ENCODE measurements at places on chromosomes 6 and 20. TPM values are rescaled to one million over a fixed set of nuclear protein-coding genes. Genes with fewer than 3 reads are reported as not detected.

AGER gene
- total RNA-seq, result 15.5 TPM

LHFPL5 gene
- total RNA-seq, result not detected

- DNase-seq, result no peak
Observed at GRCh38 chr20:33158637-33159385, 9.1 kb upstream of the BPIFA2 start.

DNA sequence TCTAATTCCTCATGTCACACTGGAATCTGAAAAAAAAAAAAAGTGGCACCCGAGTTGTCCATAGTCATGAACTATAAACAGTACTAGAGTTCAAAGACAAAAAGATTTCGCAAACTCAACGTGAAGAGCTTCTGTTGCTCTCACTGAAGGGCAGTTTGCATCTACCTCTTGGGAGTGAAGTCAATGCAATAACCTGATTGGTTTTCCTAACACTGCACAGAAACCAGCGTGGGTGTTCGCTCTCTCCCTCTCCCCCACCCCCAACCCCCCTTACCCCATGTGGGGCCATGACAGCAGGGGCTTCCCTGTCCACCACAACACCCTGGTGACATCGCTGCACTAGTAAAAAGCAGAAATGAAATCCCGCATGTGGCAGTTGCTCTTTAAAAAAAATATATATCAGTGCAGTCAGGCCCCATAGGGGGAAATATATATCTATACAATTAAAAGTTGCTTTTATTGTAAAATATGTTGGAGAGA lies 66.9 kb downstream of the GMPR start:
- DNase-seq, result peak; percentile 53

DNA sequence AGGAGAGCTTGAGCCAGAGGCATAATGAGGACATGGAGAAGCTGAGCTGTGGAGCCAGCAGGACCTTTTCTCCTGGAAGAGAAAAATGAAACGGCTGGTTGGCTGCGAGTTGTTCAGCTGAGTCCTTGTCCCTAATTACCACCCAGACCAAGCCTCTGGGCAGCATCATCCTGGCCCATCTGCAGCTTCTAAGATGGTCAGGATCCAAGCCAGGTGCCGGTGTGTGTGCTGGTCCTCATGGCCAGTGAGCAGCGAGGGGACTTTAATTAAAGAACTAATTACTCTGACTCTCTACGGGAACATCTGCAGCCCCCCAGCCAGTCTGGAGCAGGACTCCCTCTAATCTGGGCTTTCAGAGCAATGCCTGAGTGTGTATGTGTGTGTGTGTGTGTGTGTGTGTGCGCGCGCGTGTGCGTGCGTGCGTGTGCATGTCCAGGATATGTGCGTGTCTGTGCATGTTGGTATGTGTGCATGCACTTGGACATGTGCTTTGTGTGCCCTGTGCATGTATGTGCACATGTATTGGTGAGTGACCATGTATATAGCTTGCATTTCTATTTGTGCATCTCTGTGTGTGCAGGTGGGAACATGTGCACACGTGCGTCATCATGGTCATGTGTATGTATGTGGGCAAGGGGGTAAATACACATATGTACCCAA lies 173.9 kb downstream of the DHX35 start:
- DNase-seq, result no peak

GRCh38 chr6:109793021-109793420 lies 101.9 kb downstream of the FIG4 start:
- DNase-seq, result no peak

GRCh38 chr20:25283221-25283951 lies 35.5 kb downstream of the PYGB start:
- no peak for DNase-seq

All from activated CD8-positive, alpha-beta T cell treated with anti-CD3 and anti-CD28 coated beads for 36 hours (primary cell).